GM23248 (cell line): ENCODE measurements at places on chromosomes 1 and 21. TPM values are rescaled to one million over a fixed set of nuclear protein-coding genes. Genes with fewer than 3 reads are reported as not detected.
A peak's percentile ranks its signal among the peaks of the same experiment; 100 is the strongest.

DNA sequence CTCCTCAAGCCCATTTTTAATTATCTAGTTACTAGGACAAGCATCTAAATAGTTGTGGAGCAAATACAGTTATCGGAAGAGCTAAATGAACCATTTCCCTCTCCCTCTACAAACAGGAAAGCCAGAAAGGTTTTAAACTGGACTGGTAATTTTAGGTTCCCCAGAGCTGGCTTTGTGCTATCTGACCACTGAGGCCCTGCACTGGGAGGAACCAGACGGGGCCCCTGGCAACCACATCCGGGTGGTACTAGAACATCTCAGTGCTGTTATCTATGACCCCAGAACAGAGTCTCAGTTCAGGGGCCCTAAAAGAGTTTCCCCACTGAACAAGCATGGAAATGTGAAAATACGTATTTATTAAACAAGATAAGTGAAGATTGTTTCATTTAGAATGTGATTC is 7.7 kb upstream of the RSPH1 start:
- no peak for DNase-seq

- no peak for DNase-seq
Observed at GRCh38 chr1:211783266-211783665, 47.3 kb downstream of the LPGAT1 start.

- no peak for DNase-seq
Observed at GRCh38 chr21:31616216-31616615, 43.3 kb upstream of the SOD1 start.

GRCh38 chr21:17949421-17949820 is 130.3 kb upstream of the C21orf91 start:
- no peak for DNase-seq

DNA sequence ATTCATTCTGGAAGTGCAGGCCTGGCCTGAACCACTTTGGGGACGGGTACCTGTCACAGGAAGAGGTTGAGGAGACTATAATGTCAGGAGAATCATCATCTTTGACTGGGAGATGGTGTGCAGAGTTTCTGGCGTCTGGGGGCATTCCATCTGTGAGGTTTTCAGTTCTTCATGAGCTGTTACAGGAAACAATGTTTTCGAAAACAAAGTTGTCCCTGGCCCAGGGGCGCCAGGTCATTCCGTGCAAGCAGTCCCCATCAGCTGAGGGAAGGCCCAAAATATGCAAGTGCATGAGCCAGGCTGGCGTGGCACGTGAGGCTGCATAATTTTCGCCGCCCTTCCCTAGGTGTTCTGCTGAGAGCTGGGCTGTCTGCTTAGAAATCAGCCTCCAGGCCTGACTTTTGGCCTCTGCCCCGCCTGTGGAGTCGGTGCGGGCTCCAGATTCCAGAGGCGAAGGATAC is 68.4 kb upstream of the ATP5PO start:
- no peak for DNase-seq

- no peak for DNase-seq
Observed at GRCh38 chr21:26943921-26944320, 23.0 kb downstream of the ADAMTS5 start.

- DNase-seq, result peak; percentile 66
Observed at GRCh38 chr1:15684468-15685291, 560 bp downstream of the PLEKHM2 start.

- DNase-seq, result no peak
Observed at GRCh38 chr1:75134647-75135572, 722 bp downstream of the LHX8 start.

DNA sequence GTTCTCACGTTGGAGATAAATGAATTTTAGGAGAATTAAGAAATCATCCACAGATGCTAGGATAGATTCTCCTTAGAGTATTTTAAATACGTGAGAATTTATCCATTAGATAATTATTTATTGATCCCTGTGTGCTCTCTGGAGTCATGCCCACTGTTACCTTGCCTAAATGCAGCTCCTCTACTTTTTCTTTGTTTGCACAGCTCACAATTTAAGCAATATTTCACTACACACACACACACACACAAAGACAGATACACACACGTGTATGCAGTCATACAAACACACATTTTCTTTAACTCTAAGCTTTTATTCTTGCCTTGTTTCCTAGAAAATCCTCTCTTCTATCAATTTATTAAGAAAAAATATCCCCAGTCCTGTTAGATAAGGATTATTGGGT is 51.7 kb downstream of the GPR88 start:
- DNase-seq, result no peak

DNA sequence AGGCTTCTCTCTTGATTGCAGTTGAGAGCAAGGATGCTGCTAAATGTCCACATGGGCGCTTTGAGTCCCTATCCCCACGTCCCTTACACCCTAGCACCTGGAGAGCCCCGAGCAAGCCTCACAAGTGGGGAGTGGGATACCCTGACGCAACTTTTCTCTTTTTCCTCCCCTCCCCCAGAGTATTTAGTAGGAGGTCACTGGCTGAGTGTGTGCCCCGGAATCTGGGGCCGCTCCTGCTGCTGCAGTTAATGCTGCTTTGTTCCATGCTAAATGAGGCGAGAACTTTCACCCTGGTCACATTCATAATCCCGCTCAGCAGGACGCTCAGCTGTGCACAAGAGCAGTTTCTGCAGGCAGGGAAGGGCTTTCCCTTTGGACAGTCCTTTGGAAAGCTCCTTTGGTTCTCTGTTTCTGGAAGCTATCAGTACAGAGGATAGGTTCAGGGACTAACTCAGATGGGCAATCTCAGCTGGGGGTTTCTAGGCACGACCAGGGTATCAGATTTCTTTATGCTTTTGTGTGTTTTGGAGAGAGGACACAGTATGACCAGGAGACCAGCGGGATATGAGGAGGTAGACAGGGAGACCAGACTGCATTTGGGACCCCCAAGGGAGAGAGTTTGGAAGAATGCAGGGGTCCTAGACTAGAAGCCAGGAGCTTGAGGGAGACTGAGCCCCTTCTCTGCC is 75.9 kb downstream of the NOS1AP start:
- DNase-seq, result no peak

- no peak for DNase-seq
Observed at GRCh38 chr1:242522996-242523718, 1.3 kb downstream of the PLD5 start.

DNA sequence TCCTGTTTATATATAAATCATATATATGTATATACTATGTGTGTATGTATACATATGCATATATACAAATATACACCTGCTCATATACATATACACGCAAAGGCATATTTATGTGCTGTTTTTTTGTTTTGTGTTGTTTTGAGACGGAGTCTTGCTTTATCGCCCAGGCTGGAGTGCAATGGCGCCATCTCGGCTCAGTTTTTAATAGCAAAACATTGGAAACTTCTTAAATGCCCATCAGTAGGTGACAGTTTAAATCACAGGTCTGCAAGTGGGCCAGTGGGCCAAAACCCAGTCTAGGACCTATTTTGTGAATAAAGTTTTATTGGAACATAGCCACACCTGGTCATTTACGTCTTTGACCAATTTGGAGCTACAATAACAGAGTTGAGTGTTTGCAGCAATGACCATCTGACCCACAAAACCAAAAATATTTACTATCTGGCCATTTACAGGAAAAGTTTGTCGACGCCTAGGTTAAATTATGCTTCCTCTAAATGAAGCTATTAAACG is 132.3 kb downstream of the TOMM20 start:
- DNase-seq, result no peak

DNA sequence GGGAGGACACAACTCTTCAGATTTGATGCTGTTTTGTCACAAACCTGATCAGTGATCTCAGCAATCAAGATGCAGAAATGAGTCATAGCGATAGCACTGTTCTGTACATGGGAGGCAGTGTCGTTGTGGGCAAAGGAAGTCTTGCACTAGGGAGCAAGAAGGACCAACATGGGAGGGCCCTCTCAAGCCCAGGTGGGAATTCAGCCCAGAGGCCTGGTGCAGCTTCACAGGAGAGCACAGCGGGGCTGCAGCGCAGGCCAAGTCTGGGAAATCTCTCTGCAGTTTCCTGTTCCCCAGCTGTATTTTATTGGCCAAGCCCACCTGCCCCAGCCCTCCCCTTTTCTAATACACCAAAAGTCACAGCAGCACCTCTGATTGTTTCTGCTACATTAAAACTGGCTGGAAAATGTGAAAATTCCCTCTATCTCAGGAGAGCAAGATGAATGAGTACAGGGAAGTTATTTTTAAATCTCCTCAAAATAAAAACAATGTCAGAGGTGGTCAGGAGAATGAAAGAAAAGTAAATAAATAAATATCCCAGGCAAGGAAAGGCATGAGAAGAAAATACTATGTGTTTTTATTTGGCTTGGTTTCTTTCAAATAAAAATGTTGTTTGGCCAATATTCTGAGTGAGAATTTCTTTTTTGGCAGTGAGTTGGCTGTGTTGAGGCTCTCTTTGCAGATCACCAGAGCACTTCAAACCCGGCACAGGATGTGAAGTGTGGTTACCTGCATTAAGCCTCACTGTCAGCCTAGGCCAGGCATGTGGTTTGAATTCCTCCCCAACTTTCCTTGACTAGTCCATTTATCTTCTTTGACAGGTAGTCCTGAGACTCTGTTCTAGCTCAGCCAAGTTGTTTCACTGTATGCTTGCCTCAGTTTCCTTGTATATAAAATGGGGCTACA is 422.1 kb downstream of the PLPP3 start:
- no peak for DNase-seq

DNA sequence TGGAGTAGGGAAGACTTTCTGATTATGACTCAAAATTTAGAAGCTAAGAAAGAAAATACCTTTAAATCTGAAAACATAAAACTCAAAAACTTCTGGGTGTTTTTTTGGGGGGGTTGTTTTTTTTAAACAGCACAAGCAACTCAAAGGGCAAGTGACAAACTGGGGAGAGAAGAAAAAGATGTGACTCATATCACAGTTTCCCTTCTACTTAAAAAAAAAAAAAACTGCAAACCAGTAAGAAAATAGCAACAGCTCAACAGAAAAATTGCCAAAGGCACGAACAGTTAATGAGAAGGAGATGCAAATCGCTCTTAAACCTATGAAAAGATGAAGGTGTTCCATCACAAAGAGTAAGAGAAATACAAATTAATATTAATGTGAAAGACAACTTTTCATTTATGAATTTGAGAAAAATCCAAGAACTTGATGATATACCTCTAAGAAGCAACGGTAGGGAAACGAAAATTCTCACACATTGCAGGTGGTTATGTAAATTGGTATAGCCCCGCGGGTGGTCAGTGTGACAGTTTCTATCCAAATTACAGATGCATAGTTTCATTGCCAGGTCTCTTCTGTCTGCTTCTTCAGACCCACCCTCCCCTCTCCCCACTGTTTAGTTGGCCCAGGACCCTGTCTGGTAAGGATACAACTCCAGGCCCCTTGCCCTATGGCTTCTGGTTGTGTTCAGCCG is 9.0 kb downstream of the IFNAR2 start:
- peak; percentile 37 for DNase-seq

- DNase-seq, result peak; percentile 41
Observed at GRCh38 chr1:202710070-202711045, at the start of gene SYT2. Gene SYT2, minus strand, starts transcription at chr1:202710454. Its CDS starts 104,682 bp downstream, at chr1:202605772.

GRCh38 chr1:160826546-160826945 is 30.6 kb downstream of the LY9 start:
- no peak for DNase-seq

- DNase-seq, result no peak
Observed at GRCh38 chr1:91036894-91037829, 15.3 kb upstream of the ZNF644 start.

DNA sequence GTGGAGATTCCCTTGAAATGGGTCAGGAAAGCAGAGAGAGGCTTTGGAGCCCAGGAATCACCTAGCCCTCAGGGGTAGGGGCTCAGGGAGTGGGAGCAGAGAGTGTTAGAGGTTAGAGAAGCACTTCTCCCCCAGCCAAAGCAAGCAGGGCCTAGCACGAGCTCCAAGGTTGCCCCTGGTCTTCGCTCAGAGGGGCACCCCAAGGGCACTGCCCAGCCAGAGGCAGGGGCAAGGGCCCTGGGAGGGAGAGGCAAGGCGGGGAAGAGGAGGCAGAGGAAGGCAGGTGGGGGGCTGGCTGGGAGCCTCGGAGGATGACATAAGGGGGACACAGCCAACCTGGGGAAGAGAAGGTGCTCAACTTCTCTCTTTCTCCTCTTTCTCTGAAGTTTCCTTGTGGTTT is 71.9 kb downstream of the CASZ1 start:
- DNase-seq, result no peak

DNA sequence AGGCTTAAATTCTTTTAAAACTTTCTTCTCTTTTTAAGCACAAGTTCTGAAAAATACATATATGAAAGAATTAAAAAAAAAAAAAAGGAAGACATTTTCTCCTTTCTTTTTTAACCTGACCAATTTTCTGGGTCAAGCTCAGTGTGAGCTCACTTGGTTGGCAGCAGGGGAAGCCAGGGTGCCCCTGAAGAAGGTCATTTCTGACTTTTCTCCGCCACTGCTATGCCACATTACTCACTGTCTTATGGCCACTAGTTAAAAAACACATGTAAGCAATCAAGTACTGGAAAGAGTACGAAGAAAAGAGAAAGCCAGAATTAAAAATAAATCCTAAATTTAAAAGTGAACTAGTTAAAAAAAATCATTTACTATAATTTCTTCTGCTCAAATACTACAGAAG is 275.0 kb downstream of the NEGR1 start:
- peak; percentile 22 for DNase-seq

GRCh38 chr1:91754816-91755580 is 131.0 kb downstream of the TGFBR3 start:
- peak; percentile 80 for DNase-seq

- DNase-seq, result peak; percentile 86
Observed at GRCh38 chr21:26795866-26796329, 49.3 kb downstream of the ADAMTS1 start.

DNA sequence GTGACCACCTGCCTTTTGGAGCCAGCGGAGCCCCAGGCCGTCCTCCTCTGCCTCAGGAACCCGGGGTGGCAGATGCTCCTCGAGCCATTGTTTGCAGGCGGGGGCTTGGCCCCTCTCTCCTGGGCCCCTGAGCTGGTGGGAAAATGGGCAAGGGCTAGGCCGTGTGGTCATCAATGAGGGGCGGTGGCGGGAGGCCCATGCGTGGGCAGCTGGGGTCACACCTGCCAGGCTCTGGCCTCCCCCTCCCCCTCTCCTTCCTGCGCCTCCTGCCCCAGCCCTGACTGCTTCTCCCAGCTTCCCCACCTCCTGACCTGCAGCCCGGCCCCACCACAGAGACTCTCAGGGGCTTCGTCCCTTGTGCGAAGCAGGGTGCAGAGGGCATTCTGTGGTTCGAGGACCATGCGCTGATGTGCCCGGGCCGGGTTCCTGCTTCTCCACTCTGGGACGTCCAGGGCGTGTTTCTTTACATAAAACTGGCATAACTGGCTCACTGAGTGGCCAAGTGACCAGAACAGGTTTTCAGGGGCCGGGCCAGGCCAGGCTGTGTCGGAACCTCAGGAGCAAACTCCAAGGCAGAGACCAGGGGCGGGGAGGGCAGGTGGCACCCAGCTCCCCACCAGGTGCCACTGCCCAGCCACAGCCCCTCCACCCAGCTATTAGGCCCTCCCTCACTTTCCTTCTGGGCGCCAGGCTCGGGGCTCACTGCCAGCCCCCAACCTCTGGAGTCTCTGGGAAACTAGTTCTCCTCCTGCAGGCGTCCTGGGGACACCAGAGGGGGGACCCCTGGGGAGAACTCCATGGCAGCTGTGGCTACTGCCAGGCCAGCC is 9.3 kb downstream of the SAMD11 start:
- DNase-seq, result no peak

- peak; percentile 77 for DNase-seq
Observed at GRCh38 chr1:119549719-119550132, 42.7 kb downstream of the HSD3B1 start.

The COL9A2 gene
- polyA plus RNA-seq, result 0.80 and 0.91 TPM in 2 replicates

The PCBP3 gene
- 1.2 and 1.3 TPM in 2 replicates for polyA plus RNA-seq

The FAM131C gene
- 1.3 and 1.8 TPM in 2 replicates for polyA plus RNA-seq

The SLC30A10 gene
- polyA plus RNA-seq, result not detected in 2 replicates

The FAM151A gene
- polyA plus RNA-seq, result 0.09 TPM in 1 of 2 replicates, not detected in the other

The TCP10L gene
- polyA plus RNA-seq, result not detected in 2 replicates

The PGLYRP4 gene
- not detected in 2 replicates for polyA plus RNA-seq

The B3GALT2 gene
- polyA plus RNA-seq, result 2.5 and 2.8 TPM in 2 replicates

The LCE1D gene
- not detected in 2 replicates for polyA plus RNA-seq

The RHBG gene
- not detected in 2 replicates for polyA plus RNA-seq

The PDE9A gene
- polyA plus RNA-seq, result not detected in 2 replicates
